ENCODE measurements at places on chromosomes 1 and 21.

- DNase-seq: no peak
Measured at GRCh38 chr21:30880914-30881313, 466 bp downstream of the KRTAP11-1 start.

DNA sequence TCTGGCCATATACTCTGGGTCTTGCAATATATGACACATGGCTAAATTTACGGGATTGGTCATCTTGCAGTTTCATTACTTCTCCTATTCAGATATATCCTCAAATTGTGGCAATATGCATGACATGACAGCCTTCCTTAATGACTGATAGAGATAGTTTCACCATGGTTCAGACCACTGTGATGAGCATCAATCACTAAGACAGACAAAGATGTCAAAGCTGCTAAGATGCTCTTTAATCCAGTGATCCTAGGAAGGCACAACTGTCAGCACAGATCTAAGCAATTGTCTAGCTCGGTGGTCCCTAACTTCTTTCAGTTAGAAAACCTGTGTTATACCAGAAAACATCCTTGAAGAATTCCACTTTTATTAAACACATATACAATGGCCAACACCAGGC lies 70.9 kb upstream of the ADGRL2 start:
- no peak for DNase-seq

DNA sequence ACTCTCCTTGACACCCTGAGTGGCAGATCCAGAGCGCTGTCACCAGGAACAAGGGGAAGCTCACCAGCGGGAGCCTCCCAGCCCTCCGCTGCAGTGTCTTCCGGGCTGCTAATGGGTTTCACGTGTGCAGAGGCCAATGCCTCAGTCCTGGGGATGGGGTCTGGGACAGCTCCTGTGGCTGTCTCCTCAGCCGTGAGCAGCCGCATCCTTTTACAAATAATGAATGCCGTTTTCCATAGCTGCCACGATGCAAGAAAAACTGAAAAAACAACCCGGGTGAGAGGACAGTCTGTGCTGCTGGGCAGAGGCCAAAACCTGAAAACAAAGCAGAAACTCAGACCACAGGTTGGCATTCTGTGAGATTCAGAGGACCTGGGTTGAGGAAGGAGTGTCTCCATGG lies 212.2 kb upstream of the RAB4A start:
- no peak for DNase-seq

DNA sequence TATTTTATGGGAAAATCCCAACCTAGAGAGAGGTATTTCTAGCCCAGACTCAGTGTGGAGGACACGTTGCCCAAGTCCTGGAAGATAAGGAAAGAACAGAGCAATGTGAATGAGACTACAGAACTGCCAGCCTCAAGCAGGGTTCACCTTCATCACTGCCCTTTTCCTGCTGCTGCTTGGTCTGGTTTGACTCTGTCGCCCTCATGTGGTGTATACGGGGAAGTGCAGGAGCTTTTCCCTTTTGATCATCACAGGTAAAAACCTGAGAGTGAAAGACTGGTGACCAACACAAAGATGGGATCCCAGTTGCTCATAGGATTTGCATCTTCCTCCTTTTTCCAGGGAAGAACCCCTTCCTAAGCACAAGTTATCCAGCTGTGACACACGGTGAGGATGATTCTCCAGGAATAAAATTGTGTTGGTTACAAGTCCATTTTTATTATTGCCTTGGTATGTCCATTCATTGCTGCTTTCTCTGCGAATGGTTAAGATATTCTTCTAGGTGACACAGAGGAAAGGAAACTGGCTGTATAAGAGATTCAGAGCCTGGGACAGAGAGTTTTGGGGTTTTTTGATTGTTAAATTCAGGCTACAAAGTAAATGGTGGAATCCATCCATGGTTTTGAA lies 89.5 kb upstream of the CD53 start:
- peak; percentile 42 for DNase-seq

- no peak for DNase-seq
Measured at GRCh38 chr1:9651565-9652378, at the start of gene PIK3CD. Gene PIK3CD (plus strand): TSS chr1:9651731. CDS start chr1:9710456, 58,725 bp downstream.

- no peak for DNase-seq
Measured at GRCh38 chr1:204285436-204286305, 71.9 kb upstream of the GOLT1A start.

- no peak for DNase-seq
Measured at GRCh38 chr1:84300501-84300900, 1.0 kb upstream of the SAMD13 start.

DNA sequence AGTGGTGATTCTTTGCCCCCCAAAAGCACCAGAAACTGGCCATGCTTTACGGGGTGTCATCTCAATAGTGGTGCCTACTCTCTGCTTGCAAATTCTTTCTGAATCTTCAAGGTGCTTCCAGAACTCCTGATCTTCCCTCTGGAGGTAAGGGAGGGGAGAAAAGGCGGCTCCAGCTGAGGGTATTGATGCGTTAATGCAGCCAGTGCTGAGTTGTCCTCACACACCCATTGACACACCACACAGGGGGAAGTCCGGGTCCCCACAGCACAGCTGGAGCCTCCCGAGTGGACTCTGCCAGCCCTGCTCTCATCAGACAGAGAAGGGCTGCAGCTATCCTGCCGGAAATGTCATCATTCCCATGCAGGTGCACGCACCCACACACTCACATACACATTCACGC lies 1.2 kb downstream of the VSIG8 start:
- no peak for DNase-seq

DNA sequence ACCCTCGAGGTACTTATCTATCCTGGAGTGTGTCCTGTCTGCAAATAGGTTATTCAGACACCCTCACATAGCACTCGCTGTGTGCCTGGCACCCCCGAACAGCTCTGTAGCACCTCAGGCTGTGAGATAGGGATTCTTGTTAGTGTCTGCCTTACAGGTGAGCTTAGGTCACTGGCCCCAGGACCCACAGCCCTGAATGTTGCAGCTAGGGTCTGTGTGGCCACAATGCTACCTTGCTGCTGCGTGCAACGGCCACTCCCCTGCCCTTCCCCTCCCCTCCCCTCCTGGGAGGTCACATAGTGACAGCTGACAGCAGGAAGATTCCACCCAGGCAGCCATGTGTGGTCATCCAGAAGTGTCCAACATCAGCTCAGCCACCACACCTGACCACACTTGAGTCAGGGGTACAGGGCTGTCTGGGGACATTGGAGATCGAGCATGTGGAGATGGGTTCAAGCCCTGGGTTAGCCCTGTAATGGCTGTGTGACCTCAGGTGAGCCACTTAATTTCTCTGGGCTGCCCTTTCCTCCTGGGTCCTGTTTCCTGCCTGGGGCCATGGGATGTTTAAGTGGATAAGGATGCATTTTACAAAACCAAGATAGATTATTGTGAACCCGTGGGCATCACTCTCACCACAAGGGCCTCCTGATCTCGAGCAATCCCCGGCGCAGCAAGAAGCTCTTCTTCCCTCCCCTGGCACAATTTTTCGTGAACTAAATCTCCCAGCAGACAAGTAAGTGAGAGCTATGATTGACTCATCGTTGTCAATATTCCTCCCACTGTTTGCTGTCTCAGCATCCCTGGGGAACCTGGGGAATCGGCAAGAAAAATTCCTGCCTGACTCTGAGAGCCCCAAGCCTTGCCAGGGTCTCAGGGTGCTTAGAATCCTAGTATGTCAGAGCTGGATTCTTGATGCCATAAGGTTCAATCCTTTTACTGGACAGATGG lies 208.7 kb downstream of the PTPRU start:
- no peak for DNase-seq

DNA sequence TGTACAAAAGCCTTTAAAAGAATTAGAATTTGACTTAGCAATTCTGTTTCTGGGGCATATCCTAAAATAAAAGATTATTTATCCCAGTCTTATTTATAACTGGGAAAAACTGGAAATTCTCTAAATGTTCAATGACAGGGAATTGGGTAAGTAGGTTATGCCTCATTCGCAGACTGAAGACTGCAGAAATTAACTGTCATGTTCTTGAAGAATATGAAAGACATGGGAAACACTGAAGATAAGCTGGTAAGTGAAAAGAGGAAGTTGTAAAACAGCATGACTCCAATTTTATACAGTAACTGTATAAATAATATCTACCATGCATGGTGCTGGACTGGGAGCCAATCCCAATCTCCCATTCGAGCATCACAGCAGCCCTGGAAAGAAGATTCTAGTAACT lies 50.6 kb upstream of the SLC2A1 start:
- no peak for DNase-seq

DNA sequence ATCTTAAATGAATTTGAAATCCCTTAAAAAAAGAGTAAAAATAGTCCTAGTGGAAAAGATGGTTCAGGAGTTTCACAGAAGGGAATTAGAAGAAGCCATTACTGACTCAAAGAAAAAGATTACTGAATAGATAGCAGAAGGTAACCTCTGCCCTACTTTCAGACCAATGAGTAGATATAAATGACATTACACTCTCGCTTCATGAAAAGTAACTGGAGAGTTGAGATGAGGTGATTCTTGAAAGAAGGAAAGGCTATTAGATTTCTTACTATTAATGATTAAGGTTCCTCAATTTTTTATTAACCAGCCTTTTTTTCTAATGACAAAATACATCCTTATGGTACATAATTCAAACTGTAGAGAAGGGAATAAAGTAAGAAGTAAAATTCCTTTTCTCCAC lies 28.3 kb downstream of the CCN1 start:
- DNase-seq: no peak

- DNase-seq: no peak
Measured at GRCh38 chr21:43355266-43355924, 71.5 kb downstream of the SIK1 start.

GRCh38 chr1:74733604-74734484 lies 892 bp downstream of the TYW3 start:
- no peak for DNase-seq

- no peak for DNase-seq
Measured at GRCh38 chr1:66998972-66999371, 55.0 kb downstream of the SLC35D1 start.

DNA sequence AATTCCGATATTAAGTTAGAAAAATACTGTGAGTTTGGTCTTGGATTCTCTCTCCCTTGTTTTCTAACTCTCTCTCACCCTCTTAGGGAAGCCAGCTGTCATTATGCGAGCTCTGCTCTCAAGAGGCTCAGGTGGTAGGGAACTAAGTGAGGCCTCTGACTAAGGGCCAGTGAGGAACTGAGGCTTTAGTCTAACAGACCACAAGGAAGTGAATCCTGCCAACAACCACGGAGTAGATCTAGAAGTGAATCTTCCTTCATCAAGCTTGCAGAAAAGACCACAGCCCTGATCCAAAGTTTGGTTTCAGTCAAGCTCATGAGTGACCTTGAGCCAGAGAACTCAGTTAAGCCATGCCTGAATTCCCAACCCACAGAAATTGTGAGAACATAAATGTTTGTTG lies 180.1 kb upstream of the PRMT6 start:
- no peak for DNase-seq

- DNase-seq: no peak
Measured at GRCh38 chr1:117069220-117069844, 9.2 kb downstream of the TTF2 start.

GRCh38 chr1:3522564-3523265 lies 68.2 kb downstream of the ARHGEF16 start:
- no peak for DNase-seq

- no peak for DNase-seq
Measured at GRCh38 chr1:171081314-171081753, 9.4 kb upstream of the FMO3 start.

GRCh38 chr1:176954242-176954641 lies 210.3 kb downstream of the ASTN1 start:
- no peak for DNase-seq

DNA sequence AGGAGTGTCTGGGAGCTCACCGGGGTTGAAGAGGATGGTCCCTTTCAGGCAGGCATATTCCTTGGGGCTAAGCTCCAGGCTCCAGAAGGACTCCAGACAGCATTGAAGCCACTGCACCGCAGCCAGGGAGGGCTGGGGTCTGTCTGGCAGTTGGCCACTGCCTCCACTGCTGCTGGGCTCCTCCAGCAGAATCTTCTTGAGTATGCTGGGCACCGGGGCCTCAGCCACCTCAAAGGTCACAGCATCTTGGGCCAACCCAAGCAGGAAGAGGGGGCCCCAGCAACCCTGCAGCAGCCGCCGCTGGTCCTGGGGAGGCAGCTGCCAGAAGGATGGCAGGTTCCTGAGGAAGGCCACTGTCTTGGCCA lies 404 bp downstream of the NR0B2 start:
- no peak for DNase-seq

DNA sequence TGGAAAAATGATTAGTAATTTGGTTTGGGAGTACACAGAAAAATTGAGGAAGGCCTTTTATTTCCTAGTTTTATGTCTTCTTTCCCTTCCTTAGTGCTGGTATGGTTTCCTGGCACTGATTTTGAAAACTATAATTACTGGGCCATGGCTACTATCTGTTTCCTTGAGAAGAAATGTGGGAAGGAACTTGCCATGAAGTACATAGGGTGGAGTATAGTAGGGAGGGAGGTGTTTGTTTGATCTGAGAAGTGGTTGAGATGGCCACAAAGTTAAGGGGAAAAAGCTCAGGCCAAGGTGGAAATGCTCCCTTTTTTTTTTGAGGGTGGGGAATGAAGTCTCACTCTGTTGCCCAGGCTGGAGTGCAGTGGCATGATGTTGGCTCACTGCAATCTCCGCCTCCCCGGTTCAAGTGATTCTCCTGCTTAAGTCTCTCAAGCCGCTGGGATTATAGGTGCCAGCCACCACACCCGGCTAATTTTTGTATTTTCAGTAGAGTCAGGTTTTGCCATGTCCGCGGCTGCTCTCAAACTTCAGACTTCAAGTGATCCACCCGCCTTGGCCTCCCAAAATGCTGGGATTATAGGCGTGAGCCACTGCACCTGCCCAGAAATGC lies 11.3 kb downstream of the HJV start:
- no peak for DNase-seq

GRCh38 chr1:23759277-23759676 lies 16.0 kb downstream of the ELOA start:
- DNase-seq: no peak

GRCh38 chr1:36705629-36706028 lies 222.9 kb upstream of the CSF3R start:
- DNase-seq: no peak

DNA sequence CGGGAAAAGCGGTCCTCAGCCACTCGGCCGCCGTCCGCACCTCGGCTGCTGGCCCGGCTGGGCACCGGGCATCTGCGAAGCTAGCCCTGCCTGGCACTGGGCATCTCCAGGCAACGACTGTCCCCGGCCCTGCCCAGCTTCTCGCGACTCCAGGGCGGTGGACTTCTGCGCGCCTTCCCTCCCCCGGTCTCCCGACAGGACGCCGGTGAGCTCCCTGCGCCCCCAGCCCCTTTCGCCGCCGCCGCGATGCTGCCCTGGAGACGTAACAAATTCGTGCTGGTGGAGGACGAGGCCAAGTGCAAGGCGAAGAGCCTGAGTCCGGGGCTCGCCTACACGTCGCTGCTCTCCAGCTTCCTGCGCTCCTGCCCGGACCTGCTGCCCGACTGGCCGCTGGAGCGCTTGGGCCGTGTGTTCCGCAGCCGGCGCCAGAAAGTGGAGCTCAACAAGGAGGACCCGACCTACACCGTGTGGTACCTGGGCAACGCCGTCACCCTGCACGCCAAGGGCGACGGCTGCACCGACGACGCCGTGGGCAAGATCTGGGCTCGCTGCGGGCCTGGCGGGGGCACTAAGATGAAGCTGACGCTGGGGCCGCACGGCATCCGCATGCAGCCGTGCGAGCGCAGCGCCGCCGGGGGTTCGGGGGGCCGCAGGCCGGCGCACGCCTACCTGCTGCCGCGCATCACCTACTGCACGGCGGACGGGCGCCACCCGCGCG lies 514 bp downstream of the FAM43B start:
- DNase-seq: no peak

All from activated CD4-positive, alpha-beta T cell treated with anti-CD3 and anti-CD28 coated beads, Interleukin-2, amount 50 U/mL, for 4 hours (primary cell).